ENCODE measurements at places on chromosomes 5 and 9.

DNA sequence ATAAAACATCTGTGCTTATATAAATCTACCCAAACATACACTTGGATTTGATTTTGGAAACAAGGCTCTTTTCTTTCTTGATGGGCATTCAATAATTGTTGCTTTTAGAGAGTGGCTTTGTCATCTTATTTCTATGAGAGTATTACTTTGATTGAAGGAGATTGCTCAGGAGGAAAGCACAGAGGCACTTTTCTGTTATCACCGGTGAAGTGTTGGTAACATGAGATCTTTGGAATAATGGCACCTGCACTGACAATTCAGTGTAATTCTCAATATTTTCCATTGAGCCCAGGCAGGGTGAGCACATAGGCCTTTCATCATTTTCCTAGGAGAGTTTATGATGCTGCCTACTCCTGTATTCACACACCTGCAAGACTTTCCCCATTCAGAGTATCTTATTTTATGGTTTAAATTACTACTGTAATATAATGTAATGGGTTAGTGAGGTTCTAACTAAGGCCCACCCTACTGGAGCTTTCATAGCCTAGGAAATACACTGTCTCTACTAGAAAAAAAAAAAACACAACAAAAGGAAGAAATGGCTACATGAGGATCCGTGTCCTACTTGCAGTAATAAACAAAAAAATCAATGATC, 244.3 kb downstream of the DENND1A start:
- DNase-seq, result no peak

DNA sequence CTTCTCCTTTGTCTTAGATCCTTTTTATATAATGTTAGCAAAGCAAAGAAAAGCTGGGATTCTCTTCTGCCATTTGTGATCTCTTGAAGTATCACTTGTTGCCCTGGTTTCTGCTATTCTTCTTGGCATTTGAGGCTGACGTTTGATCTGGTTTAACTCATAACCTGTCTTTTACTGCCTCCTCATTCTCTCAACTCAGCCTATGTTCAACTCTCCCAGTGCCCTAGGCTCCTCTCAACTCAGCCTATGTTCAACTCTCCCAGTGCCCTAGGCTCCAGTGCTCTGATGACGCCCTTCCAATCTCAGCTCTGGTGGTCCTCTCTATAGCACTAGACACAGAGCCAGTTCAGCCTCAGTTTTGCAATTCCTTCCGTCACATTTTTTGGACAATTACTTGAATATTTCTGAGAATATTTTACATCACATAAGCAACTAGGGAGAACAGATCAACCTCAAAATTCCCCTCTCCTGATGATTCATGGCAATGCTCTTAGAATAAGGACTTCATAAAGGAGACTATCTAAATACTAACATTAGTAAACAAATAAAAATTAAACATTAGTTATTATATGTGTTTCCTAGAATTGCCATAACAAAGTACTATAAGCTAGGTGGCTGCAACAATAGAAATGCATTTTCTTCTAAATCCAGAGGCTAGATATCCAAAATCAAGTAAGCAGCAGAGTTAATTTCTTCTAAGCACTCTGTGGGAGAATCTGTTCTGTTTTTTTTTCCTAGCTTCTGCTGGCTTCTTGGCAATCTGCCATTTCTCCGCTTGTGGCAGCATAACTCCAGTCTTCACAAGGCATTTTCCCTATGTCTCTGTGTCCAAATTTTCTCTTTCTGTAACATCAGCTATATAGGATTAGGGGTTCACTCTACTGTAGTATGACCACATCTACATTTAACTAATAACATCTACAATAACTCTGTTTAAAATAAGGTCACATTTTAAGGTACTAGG, 662.1 kb upstream of the FTMT start:
- no peak for DNase-seq

GRCh38 chr5:21071421-21071820, 1083.4 kb upstream of the CDH18 start:
- no peak for DNase-seq

GRCh38 chr5:123170816-123171215, 81.8 kb downstream of the PRDM6 start:
- DNase-seq, result no peak

- peak; percentile 69 for DNase-seq
These were observed 5.1 kb upstream of the CAST start for GRCh38 chr5:96657068-96657467.

- DNase-seq, result no peak
These were observed 453.1 kb upstream of the RGMB start for GRCh38 chr5:98320343-98320742.

DNA sequence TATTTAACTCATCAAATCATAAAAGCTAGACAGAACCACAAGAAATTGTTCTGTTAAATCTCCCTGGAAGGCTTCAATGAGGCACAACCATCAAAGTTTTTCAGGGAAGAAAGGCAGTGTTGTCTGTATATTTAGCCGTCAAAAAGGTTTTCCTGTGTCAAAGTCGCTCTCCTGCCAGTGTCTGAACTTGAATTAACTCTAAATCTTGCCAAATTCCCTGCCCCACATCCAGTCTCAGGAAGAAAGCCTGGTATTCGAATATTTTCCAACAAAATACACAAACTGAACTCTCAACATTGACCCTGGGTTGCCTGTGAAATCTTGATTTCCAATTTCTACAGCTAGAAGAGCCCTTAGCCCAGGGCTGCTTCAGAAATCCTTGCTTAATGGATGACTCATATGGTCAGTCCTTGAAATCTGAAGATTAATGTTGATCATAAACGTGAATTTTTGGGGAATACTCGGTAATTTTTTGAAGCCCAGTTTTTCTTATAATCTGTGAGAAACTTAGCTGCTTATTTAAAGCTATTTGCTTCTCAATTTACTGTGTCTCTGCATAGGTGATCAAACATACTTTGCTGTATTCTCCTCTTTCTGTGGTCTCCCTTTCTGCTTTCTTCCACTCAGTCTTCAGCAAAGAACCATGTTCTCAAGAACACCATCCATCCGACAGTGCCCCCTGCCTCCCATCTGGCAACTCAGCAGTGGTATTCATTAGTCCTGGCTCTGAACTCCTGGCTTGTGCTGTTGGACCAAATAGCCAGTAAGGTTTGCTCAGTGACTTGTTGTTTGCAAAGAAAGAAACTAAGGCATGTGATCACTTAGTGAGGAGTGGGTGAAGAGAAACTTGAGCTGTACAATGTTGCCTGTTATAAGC, 58.9 kb downstream of the NREP start:
- no peak for DNase-seq

DNA sequence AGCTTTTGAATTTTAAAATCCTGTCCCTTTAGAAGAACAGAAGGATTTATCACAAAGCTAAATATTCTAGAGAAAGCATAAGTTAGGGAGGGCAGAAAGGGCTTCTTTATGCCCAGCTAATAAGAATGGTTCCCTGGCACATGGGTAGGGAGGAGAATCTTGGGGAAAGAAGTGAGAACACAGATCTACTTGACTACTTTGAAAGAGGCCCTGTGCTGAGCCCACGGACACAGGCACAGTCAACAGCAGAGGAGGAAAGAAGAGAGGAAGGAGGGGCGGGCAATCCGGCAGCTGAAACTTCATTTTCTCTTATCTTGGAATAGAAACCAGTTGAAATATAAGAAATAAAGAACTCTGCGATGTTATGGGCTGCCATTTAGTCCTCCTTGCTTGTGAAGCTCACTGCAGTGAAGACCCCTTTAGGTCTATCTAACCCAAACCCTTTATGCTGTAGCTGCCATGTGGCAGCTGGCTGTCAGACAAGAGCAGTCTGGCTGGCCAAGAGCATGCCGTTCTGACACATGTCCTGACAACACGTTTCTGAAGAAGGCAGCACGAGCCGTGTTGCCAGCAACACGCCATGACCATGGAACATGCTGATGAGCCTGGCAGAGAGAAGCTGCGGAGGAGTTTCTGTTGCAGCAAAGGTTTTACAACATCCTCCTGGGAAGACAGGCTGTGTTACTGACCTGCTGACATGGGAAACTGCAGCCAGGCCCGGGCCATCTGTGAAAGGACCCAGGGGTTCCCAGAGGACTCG, 34.2 kb downstream of the ABLIM3 start:
- DNase-seq, result no peak

- DNase-seq, result no peak
These were observed 413.3 kb downstream of the MLLT3 start for GRCh38 chr9:20208961-20209371.

GRCh38 chr9:8633784-8634183, 834.2 kb upstream of the DMAC1 start:
- no peak for DNase-seq

DNA sequence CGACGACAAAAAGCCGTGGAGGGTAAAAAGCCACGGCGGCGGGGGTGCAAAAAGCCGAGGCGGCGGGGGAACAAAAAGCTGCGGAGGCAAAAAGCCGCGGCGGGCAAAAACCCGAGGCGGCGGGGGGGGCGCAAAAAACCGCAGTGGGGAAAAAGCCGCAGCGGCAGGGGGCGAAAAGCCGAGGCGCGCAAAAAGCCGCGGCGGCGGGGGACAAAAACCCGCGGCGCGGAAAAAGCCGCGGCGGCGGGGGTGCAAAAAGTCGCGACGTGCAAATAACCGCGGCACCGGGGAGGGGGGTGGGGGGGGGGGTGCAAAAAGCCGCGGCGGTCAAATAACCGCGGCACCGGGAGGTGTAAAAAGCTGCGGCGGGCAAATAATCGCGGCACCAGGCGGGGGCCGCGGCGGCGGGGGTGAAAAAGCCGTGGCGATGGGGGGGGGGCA, 511.5 kb downstream of the FOXD4L5 start:
- DNase-seq, result peak; percentile 24

DNA sequence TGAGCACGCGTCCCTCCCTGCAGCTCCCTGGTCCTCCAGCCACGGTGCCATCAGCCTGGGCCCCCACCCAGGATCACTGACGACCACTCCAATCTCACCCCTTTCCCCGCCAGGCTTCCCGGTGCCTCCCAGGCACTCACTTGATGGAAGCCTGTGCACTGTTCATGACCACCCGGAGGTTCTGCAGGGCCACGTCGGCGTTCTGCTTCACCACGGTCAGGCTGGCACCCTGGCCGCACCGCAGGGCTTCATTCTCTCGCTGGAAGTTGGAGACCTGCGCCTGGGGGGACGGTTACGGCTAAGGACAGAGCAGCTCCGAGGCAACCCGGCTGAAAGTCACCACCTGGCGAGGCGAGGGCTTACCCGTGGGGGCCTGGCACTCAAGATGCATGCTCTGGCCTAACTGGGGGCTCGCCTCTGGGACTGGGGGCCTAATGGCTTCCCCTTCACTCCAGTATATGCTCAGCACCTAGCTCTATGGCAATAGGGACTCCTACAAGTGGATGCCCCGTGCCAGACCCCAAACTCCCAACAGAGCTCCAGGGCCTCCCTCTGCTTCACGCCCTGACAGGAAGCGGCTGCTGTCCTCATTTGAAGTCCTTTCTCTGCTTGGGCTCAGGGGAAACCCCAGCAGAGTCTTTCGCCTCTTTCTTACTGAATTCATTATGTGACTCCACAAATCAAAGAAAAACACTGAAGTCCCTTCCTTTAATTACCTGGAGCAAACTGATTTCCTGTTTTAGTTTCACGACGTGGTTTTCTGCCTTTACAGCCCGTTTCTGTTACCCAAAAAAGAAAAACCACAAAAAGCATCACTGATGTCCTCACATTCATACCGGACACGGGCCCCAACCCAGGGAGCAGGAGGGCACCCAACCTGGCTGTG, 4.2 kb upstream of the SNAPC4 start:
- no peak for DNase-seq

- no peak for DNase-seq
These were observed 30.0 kb upstream of the GABBR2 start for GRCh38 chr9:98738741-98739140.

- DNase-seq, result no peak
These were observed 255.4 kb upstream of the MVB12B start for GRCh38 chr9:126071076-126071750.

Data from natural killer cell (primary cell).